ENCODE measurements at places on chromosomes 3 and 15.

GRCh38 chr3:51304230-51304629 is 80.9 kb upstream of the MANF start:
- H3K36me3 ChIP-seq: peaks cover 12% of the 10 kb centered on the region
- no peak for DNase-seq
- no peak overlapping the region for H3K27ac ChIP-seq
- no peak overlapping the region for H3K4me3 ChIP-seq
- H3K27me3 ChIP-seq: peaks cover 17% of the 10 kb centered on the region

- H3K4me3 ChIP-seq: no peak overlapping the region
- H3K4me1 ChIP-seq: no peaks in the 10 kb centered on the region
- no peaks in the 10 kb centered on the region for H3K27me3 ChIP-seq
- no peaks in the 10 kb centered on the region for H3K36me3 ChIP-seq
These were observed 275.5 kb downstream of the SHOX2 start for GRCh38 chr3:157830556-157831236.

DNA sequence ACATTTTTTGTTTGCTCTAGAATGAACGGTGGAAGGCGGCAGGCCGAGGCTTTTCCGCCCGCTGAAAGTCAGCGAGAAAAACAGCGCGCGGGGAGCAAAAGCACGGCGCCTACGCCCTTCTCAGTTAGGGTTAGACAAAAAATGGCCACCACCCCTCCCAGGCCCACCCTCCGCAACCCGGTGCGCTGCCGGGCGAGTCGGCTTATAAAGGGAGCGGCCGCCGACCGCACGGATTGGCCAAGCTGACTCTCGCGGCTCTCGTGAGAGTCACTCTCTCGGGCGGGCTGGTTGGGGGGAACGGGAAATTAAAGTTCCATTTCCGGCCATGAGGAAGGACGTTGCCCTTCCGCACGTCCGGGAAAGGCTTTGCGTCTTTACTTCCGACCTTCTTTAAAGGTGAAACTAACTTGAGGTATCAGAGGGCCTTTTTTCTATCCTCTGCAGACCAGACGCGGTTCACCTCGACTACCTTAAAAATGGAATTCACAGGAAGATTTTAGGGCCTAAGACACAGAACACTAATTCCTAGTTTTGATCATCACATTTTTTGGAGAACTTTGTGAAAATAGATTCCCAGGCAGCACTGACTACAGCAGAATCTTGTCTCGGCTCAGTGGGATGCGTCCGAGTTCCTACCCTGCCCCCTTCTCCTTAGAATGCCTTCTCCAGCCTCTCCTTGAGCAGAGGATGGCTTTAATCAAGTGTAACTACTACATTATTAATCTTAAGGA is at the start of gene TERC:
Gene TERC (minus strand): TSS at position 179 of the 731 bp plus-strand sequence.
- peaks cover 36% of the 10 kb centered on the region for H3K4me1 ChIP-seq
- peak; percentile 96 for DNase-seq
- H3K36me3 ChIP-seq: peaks cover 3% of the 10 kb centered on the region
- H3K27ac ChIP-seq: peak within 1 kb of the TSS; percentile 98
- peak within 1 kb of the TSS; percentile 92 for H3K4me3 ChIP-seq
- no peaks in the 10 kb centered on the region for H3K27me3 ChIP-seq

DNA sequence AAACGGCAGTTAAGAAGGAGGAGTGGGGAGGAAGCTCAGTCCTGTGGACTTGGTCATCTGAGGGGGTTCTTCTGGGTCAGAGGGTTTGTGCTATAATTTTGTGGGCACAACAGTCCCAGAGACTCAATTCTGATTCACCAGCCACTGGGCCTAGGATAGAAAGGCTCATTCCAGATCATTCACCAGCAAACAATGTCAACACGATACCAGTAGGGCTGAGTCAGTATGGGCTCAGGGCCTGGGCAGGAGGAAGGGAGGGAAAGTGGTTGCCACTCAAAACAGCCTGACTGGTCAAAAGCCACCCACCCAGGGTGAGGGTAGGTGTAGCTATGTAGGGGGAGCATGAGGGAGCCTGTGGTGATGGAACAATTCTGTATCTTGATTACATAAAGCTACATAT is 86.9 kb upstream of the MEX3B start:
- peaks cover 12% of the 10 kb centered on the region for H3K4me1 ChIP-seq
- DNase-seq: no peak
- no peaks in the 10 kb centered on the region for H3K27me3 ChIP-seq
- H3K27ac ChIP-seq: no peak overlapping the region

DNA sequence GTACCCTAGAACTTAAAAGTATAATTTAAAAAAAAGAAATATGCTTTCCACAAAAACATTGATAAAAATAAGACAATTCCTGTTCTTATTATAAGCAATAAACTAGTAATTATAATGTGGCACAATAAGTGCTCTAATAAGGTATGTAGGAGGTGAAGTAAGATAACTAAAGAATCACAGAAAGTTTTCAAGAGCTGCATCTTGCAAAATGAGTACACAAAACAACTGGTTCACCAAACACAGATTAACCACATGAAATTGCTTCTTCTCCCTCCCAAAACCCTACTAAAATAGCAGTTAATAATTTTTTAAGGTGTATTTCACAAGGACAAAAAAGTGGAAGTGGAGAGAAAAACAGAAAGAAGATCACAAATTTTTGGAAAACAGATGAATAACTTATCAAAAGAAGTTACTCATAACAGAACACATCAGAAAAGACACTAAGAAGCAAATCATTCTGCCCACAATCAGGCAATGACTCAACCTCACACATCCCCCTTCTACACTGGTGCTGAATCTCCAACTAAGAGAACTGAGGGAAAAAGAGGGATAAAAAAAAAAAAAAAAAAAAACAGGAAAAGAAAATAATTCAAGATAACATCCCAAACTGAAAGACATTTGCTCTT is 64.2 kb downstream of the TBC1D5 start:
- no peaks in the 10 kb centered on the region for H3K27me3 ChIP-seq
- peaks cover 2% of the 10 kb centered on the region for H3K36me3 ChIP-seq
- H3K4me1 ChIP-seq: peaks cover 16% of the 10 kb centered on the region

- H3K4me1 ChIP-seq: peaks cover 4% of the 10 kb centered on the region
- no peaks in the 10 kb centered on the region for H3K36me3 ChIP-seq
- no peak for DNase-seq
- H3K27me3 ChIP-seq: peaks cover 30% of the 10 kb centered on the region
- H3K27ac ChIP-seq: no peak overlapping the region
- H3K4me3 ChIP-seq: no peak overlapping the region
These were observed 40.6 kb downstream of the TPRA1 start for GRCh38 chr3:127549826-127550467.

DNA sequence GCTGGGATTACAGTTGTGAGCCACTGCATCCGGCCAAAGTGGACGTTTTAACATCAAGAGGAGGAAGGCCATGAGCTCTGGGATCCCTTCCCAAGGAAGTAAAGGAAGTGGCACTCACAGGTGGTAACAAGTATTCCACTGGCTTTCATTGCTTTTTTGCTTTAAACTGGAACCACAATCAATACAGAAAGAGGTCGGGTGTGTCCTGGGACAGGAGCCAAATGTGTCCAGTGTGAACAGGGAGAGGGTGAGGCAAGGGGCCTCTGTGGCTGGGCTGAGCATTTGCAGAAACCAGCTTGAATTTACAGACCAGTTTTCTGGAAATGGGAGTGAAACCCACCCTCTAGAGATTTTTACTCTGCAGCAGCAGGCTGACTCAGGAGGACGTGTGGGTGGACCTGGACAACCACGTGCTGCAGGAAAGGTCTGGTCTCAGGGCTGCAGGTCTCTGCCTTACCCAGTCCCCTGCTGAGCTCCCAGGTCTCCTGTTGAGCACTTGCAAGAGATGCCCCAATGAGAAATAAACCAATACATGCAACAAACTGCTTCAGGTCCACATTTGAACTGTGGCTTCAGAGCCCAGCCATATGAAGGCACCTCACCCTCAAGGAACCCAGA is 42.8 kb upstream of the TMEM115 start:
- no peak overlapping the region for H3K27ac ChIP-seq
- H3K4me3 ChIP-seq: no peak overlapping the region
- peaks cover 6% of the 10 kb centered on the region for H3K4me1 ChIP-seq
- H3K36me3 ChIP-seq: no peaks in the 10 kb centered on the region
- no peak for DNase-seq

DNA sequence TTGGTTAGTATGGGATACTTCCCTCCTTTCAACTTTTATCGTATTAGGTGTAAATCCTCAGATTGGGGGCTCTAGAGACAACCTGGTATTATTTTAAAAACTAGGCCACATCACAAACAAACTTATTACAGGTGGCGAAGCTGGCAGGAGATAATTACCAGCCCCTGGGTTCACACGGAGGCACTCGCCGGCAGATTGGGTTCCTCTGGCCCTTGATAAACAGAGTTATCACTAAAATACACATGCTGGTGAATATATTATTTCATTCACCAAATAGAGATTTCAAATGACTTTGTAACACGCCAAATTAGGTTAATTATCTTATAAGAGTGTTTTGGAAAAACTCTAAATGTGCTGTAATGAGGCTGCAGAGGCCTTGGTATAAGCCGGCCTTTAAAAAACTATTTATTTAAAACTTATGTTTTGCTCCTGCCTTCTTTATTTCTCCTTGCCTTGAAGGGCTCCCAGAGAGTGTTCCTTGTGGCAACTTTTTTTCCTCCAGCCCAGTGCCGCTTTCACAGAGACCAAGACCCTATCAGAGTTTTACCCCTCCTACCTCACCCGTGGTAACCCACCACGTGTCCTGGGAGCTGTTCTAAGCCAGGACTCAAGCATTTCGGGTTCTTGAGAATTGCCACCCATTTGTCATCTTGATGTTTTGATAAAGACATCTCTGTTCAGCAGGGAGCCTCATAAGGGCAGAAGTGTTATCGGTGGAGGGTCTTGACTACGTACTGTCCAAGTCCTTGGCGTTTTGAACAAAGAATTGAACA is 468.6 kb upstream of the CFAP20DC start:
- H3K27ac ChIP-seq: no peak overlapping the region
- peaks cover 6% of the 10 kb centered on the region for H3K4me1 ChIP-seq

GRCh38 chr15:70343961-70344621 is 246.4 kb upstream of the TLE3 start:
- H3K27me3 ChIP-seq: peaks cover 22% of the 10 kb centered on the region
- DNase-seq: no peak
- H3K27ac ChIP-seq: no peak overlapping the region
- no peaks in the 10 kb centered on the region for H3K4me1 ChIP-seq

DNA sequence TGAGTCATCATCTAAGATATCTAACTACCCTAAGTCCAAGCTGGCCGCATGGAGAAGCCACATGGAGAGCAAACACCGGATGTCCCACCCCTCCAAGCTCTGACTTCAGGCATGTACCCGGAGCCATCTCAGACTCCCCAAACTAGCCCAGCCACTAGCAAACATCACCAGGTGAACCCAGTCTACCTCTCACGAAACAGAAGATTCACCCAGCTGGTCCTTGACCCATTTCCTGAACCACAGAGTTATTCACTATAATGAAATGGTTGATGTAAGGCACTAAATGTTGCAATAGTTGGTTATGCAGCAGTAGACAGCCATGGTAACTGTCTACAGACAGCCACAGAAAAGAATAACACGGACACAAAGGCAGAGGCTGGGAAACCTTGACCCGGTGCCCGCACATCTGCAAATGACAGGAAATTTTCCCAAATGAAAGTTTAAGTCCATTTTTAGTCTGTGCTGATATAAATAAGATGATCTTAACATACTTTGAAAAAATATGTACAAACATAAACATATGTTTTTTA is 265.5 kb upstream of the ATP10A start:
- H3K4me3 ChIP-seq: no peak overlapping the region
- H3K36me3 ChIP-seq: no peaks in the 10 kb centered on the region
- H3K27me3 ChIP-seq: peaks cover 8% of the 10 kb centered on the region
- DNase-seq: no peak

DNA sequence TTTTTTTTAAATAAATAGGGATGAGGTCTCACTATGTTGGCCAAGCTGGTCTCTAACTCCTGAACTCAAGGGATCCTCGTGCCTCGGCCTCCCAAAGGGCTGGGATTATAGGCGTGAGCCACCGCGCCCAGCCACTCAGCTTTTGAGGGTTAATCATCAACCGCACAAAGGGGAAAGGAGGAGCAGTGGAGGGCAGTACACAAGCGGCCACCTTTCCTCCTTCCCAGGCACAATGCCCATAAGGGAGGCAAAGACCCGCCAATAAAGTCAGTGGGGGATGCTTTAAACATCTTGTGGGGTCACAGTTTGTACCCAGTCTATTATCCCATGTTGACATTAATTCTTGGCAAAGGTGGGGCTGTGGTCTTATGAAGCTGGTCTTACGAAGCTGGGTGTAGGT is 32.4 kb downstream of the EHD4 start:
- peak overlapping the region; percentile 77 for H3K27ac ChIP-seq
- no peaks in the 10 kb centered on the region for H3K27me3 ChIP-seq
- H3K4me1 ChIP-seq: peaks cover 59% of the 10 kb centered on the region

- H3K4me1 ChIP-seq: no peaks in the 10 kb centered on the region
- no peak for DNase-seq
- no peaks in the 10 kb centered on the region for H3K36me3 ChIP-seq
- no peak overlapping the region for H3K4me3 ChIP-seq
These were observed 10.1 kb downstream of the ARL14 start for GRCh38 chr3:160686955-160687535.

- DNase-seq: no peak
- no peaks in the 10 kb centered on the region for H3K27me3 ChIP-seq
- no peak overlapping the region for H3K4me3 ChIP-seq
- no peak overlapping the region for H3K27ac ChIP-seq
- no peaks in the 10 kb centered on the region for H3K4me1 ChIP-seq
These were observed 230.7 kb downstream of the ATP8B4 start for GRCh38 chr15:49888323-49888693.

- H3K4me1 ChIP-seq: peaks cover 18% of the 10 kb centered on the region
- peaks cover 3% of the 10 kb centered on the region for H3K36me3 ChIP-seq
These were observed 2.5 kb upstream of the GPR176 start for GRCh38 chr15:39922462-39923092.

- H3K4me3 ChIP-seq: no peak overlapping the region
- peaks cover 37% of the 10 kb centered on the region for H3K36me3 ChIP-seq
- peaks cover 34% of the 10 kb centered on the region for H3K4me1 ChIP-seq
- DNase-seq: no peak
- no peaks in the 10 kb centered on the region for H3K27me3 ChIP-seq
These were observed 66.0 kb downstream of the ST6GAL1 start for GRCh38 chr3:186996356-186996755.

Measured in activated CD8-positive, alpha-beta memory T cell treated with anti-CD3 and anti-CD28 coated beads, Interleukin-2, amount 10 ng/mL, durations not matched to agents 7 days and 5 days (primary cell).